Upper lobe of right lung (tissue), 1 donor: ENCODE measurements at places on chromosomes 5 and 9.

DNA sequence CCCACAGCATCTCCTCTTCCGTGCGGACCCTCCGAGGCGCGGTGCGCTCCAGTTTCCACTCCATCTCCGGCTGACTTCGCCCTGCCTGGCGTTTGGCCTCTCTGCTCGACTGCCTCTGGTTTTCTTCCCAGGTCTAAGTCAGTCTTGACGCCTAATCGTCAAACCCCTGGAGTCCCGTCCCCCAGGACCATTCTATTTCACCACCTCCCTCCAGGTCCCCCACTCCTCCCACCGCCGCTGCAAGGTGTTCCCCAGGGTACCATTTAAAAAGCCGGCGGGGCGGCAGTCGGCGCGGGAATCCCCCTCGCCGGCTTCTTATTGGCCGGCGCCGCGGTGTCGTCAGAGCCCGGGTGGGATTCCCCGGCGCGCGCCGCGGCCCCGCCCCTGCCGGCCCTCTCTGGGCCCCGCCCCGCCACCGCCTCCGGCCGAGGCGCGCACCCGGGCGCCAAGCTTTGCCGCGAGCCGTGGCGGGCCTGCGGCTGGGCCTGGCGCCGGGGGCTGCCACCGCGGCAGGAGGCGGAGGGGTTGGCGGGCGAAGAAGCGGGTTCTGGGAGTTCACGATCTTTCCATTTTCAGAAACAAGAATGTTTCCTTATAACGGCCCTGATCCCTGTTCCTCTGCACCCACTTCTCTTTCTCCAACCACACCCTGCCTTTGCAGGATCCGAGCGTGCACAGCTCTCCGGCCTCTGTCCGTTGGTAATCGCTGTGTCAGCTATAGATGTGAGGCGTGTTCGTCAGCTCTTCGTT, at the start of gene CDC20B:
Gene CDC20B, minus strand, starts transcription at position 241 of the 750 bp plus-strand sequence. Its CDS starts 177 bp downstream, at position 64.
- DNase-seq = peak; percentile 79

DNA sequence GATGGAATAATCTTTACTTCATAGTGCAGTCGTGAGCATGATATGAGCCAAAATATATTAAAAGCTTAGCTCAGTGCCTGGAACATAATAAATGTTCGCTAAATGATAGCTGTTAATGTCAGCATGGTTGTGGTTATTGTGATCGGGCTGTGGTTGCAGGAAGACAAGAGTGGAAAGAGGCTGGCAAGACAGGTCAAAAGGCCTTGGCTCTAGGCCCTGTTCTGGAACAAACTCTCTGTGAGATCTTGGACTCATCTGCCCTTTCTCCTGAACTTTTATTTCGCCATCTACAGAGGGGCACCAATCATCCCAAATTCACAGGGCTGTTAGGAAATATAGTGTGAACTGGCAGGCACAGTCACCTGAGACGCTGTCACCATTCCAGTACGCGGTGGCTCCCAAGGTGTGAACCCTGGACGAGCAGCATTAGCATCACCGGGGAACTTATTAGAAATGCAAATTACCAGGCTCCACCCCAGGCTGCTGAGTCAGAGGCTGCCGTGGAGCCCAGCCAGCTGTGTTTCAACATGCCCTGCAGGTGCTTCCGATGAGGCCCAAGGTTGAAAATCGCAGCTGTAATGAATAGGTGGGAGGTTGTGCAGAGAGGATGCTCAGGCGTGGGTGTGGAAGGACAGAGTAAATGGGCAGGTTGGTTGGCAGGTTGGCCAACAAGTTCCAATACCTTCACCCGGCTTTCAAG, 50.2 kb upstream of the SAP30L start:
- DNase-seq = peak; percentile 72

DNA sequence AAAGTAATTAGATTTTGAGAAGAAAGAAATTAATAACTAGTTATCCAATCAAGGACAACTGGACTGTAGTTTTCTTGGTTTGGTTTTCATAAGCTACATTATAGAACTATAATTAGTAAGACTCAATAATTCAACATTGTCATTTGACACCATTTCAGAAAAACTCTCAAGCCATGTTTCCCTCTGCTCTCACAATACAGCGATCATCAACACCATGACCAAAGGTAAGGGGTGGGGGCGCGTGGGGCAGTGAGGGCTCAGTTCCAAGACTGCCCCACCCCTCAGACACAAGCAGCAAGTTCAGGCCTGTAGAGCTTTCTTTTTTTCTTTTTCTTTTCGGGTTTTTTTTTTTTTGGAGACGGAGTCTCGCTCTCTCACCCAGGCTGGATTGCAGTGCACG, 6.4 kb downstream of the CMBL start:
- DNase-seq = no peak

- DNase-seq = no peak
Measured at GRCh38 chr5:177448244-177448950, 1.8 kb downstream of the PRR7 start.

DNA sequence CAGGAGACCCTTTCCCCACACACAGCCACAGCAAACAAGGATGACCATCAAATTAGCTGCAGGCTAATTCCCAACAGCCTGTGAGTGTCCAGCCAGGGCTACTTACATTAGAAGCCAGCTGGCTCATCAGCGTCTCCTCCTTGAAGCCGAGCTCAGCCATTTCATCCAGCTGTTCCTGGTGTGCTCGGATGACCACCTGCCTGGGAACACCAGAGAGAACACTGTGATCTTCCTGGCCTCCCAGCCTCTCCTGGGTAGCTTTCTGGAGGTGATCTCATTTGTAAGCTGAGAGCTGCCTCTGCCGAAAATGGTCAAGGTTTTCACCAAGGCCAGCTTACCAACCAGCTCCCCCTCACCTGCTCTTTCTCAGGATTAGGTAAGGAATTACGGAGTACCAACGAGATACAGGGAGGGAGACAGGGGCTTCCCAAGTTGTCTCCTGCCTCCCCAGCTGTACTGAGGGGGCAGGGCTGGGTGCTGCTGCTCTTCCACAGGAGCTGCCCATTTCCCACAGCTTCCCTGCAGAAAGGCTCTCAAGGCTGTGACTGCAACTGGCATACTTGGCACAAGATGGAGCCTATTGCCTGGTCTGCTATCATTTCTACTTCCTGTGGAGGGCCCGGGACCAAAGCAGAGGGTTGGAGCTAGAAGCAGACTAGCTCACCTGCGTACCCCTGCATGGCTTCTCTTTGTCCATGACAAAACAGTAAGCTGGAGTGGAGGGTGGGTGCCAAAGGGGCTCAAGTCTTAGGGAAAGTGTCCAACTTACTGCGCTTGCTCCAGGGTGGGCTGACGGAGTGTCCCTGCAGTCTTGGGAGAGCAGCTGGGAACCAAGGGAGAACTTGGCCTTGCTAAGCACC, 73.9 kb downstream of the KIF24 start:
- DNase-seq = no peak

- DNase-seq = no peak
Measured at GRCh38 chr5:41356786-41357185, 143.5 kb upstream of the C6 start.

- no peak for DNase-seq
Measured at GRCh38 chr5:6482735-6483134, 34.1 kb downstream of the UBE2QL1 start.

GRCh38 chr9:94464790-94465189, 90.1 kb upstream of the PCAT7 start:
- DNase-seq = no peak

- no peak for DNase-seq
Measured at GRCh38 chr5:150196986-150197385, 7.1 kb downstream of the SLC6A7 start.

DNA sequence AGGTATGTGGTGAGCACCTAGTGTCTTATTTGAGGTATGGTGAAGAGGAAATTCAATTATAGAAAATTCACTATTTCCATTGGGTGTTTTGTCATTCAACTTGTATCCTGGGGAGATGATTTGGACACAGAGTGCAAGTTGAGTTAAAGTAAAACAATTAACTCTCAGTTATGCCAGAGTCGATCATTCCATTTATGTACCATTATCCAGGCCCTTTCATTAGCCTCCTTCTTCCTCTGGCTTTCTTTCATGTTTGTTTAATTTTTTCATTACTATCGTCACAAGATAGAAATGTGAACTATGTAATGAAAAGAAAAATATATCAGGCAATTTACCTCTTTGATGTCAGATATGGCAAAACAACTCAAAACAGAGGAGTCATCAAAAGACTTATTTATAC, 1347.2 kb upstream of the NUDT12 start:
- DNase-seq = no peak

GRCh38 chr5:20524991-20525529, 537.1 kb upstream of the CDH18 start:
- no peak for DNase-seq
